Activated CD4-positive, alpha-beta T cell treated with anti-CD3 and anti-CD28 coated beads, Interleukin-2, amount 10 ng/mL, durations not matched to agents 24 days and 14 days (primary cell): ENCODE measurements at places on chromosomes 12 and 14. TPM values are rescaled to one million over a fixed set of nuclear protein-coding genes. Genes with fewer than 3 reads are reported as not detected.

Gene TAS2R43
- total RNA-seq, result 1.2 and 1.3 TPM in 2 replicates

Gene NRIP2
- total RNA-seq, result not detected in 2 replicates

Gene BCL2L2
- total RNA-seq, result 5.6 and 5.7 TPM in 2 replicates

Gene ZNF219
- total RNA-seq, result 6.5 and 8.3 TPM in 2 replicates

Gene TRHDE
- total RNA-seq, result not detected in 2 replicates

Gene NPFF
- total RNA-seq, result 0.57 TPM in 1 of 2 replicates, not detected in the other

Gene ANKS1B
- 1.3 and 1.5 TPM in 2 replicates for total RNA-seq

Gene INHBE
- total RNA-seq, result 0.07 TPM in 1 of 2 replicates, not detected in the other

Gene OS9
- total RNA-seq, result 84.3 and 92.6 TPM in 2 replicates

Gene RNASE1
- total RNA-seq, result not detected in 2 replicates

Gene HOXC6
- total RNA-seq, result not detected in 2 replicates
